ENCODE measurements at places on chromosomes 4 and X.

DNA sequence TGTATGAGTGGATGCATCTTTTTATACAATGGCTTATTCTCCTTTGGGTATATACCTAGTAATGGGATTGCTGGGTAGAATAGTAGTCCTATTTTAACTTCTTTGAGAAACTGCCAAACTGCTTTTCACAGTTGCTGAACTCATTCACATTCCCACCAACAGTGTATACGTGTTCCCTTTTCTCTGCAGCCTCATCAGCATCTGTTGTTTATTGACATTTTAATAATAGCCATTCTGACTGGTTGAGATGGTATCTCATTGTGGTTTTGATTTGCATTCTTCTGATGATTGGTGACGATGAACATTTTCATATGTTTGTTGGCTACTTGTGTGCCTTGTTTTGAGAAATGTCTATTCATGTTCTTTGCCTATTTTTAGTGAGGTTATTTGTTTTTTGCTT, 687.0 kb upstream of the EPHA5 start:
- no peak for DNase-seq

DNA sequence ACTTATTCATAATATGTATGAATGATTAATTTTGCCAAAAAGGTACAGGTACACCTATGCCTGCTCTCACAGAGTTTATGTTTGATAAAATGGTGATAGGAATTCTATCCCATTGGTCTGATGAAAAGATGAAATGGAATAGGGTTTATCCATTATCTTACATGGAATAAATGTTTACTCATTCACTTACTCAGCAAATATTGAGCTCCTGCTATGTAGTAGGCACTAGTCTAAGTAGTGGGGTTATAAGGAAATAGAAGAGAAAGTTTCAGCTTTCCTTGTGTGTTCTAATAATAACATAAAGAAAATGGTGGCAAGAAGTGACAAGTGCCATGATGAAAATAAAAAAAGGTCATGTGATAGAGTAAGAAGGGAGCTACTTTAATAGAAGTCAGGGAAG, 12.4 kb upstream of the SLC10A7 start:
- DNase-seq = no peak

DNA sequence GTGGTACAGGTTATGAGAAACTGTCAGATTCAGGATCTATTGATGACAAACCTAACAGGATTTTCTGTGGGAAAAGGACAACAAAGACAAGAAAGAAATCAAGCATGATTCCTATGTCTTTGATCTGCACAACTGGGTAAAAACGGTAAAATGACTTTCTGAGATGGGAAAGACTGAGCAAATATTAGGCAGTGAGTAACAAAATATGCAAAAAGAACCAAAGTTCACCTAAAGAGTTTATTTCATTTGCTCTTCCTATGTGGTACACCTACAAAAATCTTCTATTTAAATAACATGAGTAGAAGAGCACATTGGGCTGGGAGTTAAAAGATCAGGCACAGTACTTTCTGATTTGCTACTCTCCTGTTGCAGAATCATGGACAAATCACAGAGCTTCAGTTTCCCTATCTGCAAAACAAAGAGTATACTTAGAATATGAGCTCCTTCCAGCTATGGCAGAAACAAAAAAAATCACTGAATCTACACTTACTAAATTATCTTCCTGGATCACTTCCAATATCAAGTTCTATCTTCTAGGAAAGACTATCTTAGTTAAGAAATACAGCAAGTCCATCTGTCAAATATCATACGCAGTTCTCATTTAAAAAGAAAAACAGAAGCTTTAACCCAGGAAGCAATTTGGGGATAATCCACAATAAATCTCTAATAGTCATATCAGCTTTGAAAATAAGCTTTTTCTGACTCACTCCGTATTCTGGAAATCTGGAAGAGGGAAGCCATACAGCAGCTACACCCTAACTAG, 37.4 kb downstream of the NFXL1 start:
- no peak for DNase-seq

GRCh38 chrX:40809210-40809609, 73.9 kb upstream of the MED14 start:
- no peak for DNase-seq

GRCh38 chr4:168353746-168354145, 35.2 kb upstream of the DDX60 start:
- DNase-seq = no peak

DNA sequence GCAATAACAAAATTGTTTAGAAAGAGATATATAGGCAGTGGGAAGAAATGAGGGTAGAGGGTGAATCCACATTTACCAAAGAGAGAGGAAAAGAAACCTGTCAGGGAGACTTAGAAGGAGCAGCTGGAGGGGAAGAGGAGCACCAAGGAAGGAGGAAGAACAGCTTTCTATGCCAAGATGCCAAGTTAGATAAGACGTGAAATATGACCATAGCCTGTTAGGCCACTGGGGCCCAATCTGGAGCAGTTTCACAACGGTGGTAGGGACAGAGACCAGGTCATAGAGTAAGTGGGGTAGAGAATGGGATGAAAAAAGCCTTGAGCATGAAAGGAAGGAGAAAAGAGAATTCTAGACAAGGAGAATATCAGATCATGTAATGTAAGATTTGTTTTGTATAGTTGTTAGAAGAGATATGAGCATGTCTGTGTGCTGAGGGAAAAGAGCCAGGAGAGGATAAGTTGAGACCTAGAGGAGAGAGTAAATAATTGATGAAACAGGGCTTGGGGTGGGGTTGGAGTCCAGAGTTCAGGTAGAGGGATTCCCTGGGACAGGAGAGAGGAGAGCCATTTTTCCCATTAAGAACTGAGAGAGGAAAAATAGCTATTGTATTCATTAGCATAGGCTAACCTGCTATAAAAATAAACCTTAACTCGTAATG, 4.4 kb upstream of the SOWAHB start:
- no peak for DNase-seq

DNA sequence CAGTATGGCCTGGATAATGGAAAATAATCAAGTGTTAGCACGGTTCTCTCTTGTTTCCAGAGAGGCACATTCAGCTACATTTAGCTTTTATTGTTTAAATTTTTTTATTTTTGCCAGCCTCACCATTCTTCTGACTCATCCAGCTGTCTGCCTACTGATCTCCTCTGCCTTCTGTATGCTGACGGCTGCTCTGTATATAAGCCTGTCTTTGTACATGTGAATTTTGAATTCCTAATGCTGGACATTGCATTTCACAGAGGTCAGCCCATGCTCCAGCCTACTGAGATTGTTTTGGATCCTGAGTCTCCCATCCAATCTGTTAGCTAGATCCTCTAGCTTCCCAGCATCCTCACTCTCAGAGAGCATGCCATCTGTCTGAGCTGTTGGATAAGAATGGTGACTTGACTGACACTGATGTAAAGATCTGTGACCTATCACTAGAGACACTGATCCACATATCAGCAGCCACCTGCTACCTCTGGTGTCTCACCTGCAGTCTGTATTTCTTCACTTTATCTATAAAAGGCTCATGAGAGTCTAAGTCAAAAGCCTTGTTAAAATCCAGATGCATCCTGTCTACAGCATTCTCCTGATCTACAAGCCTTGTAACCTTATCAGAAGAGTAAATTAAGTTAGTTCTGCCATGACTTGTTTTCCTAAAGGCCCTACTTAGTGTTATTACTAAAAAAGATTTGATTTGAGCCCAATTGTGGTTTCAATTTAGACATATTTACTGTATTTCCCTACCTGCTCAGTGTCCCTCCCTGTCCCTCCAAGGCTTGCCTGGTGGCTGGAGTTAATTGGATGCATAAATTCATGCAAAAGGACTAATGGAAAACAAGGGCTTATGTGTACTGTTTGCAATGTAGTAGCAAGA, 25.6 kb upstream of the ARHGAP36 start:
- no peak for DNase-seq

DNA sequence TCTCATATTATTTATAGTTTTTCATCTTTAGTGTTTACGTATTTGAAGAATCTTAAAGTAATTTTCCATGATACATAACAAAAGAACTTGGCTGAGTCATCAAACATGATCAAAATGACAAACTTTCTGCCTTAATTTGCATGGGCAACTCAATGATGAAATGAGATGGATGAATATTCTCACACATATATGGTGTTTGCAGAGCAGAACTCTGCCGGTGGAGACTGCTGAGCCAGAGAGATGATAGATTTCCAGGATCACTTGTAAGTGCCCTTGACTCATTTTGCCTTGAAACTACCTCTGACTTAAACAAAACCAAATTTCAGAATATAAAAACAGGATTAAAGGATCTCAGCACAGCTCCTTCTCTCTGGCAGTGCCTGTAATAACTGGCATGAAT, 38.2 kb downstream of the TRPC3 start:
- no peak for DNase-seq

DNA sequence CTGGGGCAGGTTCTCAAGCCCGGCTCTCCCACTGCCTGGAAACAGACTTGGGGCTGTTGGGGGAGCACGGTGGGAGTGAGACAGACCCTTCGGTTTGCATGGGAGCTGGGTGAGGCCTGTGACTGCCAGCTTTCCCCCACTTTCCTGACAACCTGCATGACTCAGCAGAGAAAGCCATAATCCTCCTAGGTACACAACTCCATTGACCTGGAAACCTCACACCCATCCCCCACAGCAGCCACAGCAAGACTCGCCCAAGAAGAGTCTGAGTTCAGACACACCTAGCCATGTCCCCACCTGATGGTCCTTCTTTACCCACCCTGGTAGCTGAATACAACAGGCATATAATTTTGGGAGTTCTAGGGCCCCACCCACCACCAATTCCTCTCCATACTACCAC, 57.6 kb upstream of the UBQLN2 start:
- DNase-seq = no peak
